Activated T-helper 1 cell treated with Interleukin-2 at 50 U/mL for 16 hours (primary cell): ENCODE measurements at places on chromosomes 4 and X.
A peak's percentile ranks its signal among the peaks of the same experiment; 100 is the strongest.

DNA sequence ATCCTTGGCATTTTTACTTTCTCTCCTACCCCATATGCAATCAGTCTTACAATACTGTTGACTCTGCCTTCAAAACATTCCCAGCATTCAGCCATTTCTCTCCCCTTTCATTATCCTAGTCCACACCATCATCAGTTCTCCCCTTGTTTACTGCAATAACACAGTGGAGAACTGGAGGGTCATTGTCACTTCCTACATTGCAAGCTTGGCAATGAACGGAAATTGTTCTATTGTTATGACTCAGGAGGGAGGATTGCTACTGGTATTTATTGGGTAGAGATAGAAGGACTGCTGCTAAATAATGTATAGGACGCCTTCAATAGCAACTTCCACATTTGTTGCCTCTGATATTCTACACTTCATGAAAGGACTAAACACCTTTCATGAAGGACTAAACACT lies 231.8 kb downstream of the BANK1 start:
- no peak for DNase-seq

- DNase-seq: no peak
These were observed 55.2 kb downstream of the DOCK11 start for GRCh38 chrX:118550792-118551191.

DNA sequence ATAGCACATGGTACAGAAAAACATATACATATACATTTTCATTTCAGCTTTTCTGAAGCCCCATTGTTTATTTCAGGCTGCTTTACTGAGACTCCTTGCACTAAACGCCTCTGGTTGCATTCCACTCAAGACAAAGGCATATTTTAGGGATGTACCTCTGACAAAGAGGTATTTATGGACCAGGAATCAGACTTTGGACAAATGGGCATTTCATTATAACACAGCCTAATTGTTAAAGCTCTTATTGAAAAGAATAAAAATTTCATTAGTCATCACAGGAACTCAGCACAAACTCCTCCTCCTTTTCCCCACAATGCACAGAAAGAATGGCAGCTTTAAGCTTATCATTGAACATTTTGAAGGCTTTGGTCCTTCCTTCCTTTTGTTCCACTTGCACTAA lies 62.9 kb upstream of the UGT8 start:
- DNase-seq: no peak

DNA sequence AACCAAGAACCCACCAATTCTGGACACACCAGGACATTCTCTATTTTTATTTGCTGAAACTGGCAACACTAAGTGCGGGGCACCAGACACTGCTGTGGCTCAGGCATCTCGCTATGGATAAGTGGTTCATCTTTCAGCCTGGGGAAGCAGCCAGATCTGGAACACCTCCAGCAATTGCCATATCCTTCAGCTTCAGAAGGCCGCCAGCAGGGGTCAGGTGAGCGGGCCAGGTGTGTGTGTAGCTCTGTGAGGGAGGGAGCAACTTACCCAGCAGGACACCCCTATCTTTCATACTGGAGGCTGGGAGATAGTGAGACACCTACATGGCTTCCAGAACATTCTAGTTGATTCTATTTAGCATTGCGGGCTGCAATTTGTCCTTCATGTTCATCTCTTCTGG lies 57.0 kb upstream of the GBA3 start:
- DNase-seq: no peak

- DNase-seq: no peak
These were observed 227.2 kb upstream of the BMP3 start for GRCh38 chr4:80803337-80803736.

DNA sequence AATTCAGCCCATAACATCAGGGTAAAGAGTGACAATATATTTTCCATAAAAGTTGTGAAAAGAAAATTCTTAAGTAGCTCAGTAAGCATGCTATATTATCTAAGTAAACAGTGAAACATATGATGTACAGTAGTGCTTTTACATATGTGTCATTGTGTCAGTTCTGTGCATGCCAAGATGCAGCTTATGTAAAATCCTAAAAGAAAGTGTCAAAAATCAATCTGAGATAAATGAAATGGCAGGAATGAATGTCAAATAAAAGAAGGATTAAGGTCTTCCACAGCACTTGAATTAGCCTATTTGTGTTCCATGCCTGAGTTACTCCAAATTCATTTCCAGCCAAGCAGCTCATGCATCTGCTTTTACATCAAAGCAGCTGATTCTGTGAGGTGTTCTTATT lies 452.7 kb upstream of the HS3ST1 start:
- no peak for DNase-seq

- no peak for DNase-seq
These were observed 2.4 kb upstream of the EGF start for GRCh38 chr4:109910256-109910655.

- no peak for DNase-seq
These were observed 1674.3 kb upstream of the AGA start for GRCh38 chr4:179116581-179116980.

GRCh38 chr4:85459736-85460135 lies 15.2 kb upstream of the ARHGAP24 start:
- DNase-seq: no peak

DNA sequence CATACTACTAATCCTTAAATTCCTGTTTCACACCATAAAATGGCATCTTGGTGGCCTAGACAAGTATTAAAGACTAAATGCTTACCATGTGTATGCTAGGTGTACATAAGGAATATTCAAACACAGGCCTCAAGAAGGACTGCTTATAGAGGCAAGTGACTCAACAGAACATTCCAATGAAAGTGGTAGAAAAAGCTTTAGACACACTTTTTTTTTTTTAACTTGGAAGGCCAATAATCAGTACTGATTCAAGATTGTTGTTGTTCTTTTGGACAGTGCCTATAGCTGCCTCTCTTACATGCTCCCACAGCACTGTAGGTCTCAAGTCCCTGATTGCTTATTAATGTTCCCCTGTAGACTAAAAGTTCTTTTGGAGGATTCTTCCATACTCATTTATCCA lies 77.6 kb downstream of the FBXL5 start:
- DNase-seq: no peak

- DNase-seq: no peak
These were observed 766.6 kb downstream of the FAT4 start for GRCh38 chr4:126081336-126081735.

DNA sequence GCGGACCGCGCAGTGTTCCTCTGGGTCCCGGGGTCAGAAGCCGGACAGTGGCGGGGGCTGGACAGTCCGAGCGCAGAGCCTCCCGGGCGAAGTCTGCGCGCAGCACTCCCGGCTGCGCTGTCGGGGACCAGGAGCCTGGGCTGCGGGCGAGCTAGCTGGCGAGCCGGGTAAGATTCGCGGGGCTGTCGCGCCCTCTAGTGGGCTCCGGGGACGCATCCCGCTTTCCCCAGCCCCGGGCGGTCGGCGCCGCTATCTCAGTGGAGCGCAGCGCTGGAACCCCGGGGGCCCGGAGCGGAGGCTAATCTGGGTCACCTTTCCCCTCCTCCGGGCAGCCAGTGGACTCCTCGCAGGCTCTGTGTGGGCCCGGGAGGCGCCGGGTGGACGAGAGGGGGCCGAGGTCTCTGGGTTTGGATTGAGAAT lies 4.2 kb downstream of the PDGFRA start:
- peak; percentile 41 for DNase-seq

GRCh38 chr4:76716658-76717057 lies 181.3 kb downstream of the SOWAHB start:
- DNase-seq: no peak

- DNase-seq: no peak
These were observed 969.5 kb upstream of the NDST4 start for GRCh38 chr4:116082808-116083366.

GRCh38 chr4:52576961-52577623 lies 82.0 kb downstream of the USP46 start:
- no peak for DNase-seq

DNA sequence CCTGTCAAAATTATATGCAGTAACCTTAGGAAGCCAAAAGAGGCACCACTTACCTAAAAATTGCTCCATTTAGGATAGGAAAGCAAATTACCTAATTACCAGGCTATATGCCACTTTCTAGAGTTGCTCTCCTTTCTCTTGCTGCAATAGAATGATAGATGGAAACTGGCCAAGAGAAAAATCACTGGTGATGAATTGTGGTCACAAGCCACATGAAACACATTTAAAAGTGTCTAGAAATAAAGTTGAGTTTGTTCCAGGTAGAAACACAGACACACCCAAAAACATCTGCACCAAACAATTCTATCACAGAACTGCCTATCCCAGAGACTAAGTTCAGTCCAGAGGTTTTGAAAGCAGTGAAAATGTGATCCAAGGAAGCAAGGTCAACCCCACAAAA lies 337.7 kb downstream of the PCDH19 start:
- no peak for DNase-seq

DNA sequence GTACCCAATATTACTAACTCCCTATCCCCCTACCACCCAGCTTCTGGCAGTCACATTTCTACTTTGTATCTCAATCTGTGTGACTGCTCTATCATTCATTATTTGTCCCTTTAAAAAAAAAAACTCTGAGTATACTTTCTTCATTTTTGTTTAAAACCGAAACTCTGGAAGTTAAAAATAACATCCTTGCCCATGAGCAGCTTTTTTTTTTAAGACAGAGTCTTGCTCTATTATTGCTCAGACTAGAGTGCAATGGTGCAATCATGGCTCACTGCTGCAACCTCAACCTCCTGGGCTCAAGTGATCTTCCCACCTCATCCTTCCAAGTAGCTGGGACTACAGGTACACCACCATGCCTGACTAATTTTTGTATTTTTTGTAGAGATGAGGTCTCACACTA lies 15.8 kb downstream of the UBE2K start:
- no peak for DNase-seq

- no peak for DNase-seq
These were observed 55.0 kb upstream of the FAM9B start for GRCh38 chrX:9088896-9089295.

DNA sequence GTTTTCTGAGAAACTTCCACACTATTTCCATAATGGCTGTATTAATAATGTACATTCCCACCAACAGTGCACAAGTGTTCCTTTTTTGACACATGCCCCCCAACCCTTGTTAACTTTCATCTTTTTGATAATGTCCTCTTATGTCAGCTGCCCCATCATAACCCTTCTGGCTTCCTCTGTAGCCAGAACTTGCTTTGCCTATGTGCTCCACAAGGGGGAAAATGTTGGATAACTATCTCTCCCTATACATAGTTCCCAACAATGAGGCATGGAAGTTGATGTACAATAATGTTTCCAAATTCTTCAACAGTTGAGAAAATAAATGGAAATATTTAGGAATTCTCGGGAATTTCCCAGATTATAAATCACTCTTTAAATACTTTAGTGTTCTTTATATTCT lies 142.9 kb downstream of the ASB9 start:
- no peak for DNase-seq

DNA sequence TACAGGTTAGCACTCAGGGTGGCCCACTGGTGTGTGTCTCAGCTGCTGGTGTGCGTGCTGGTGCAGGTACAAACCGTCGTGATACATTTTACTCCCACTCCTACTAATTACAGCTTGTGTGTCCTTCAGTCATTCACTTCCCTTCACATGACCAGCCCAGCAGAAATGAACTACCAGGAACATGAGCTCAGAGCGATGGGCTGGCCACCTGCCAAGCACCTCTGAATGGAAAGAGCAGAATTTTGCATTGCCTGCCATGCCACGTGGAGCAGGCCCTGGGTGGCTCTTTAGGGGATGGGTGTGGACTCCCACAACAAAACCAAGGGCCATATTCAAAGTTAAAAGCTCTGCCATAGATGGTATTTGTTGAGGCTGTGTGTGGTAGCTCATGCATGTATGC lies 58.9 kb upstream of the PGM2 start:
- DNase-seq: no peak

- DNase-seq: no peak
These were observed 8.1 kb downstream of the RAPGEF2 start for GRCh38 chr4:159110961-159111360.

DNA sequence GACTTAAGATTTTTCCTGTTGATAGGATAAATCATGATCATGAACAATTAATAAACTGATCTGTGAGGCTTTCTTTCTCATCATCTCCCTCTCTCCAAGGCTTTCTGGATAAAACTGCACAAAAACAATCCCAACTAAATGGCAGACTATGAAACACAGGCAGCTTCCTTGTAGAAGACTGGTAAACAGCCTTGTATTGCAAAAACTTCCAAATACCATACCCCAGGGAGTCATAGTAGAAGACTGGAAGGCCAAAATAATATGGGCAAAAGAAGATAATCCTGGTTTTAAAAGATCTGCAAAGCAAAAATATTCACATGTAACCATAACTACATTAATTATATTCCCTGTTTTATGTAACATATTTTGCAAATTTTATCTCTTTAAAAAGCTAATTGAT lies 113.0 kb downstream of the ANAPC10 start:
- DNase-seq: no peak
